Activated CD4-positive, alpha-beta T cell treated with anti-CD3 and anti-CD28 coated beads, Interleukin-2, amount 10 ng/mL, durations not matched to agents 7 days and 5 days (primary cell): ENCODE measurements at places on chromosomes 6 and 20. TPM values are rescaled to one million over a fixed set of nuclear protein-coding genes. Genes with fewer than 3 reads are reported as not detected.

IRF4 gene
- 111 TPM for total RNA-seq

CD24 gene
- total RNA-seq, result 0.31 TPM

MAN1A1 gene
- 10.5 TPM for total RNA-seq

PMEPA1 gene
- 0.72 TPM for total RNA-seq

TMEM170B gene
- total RNA-seq, result 0.81 TPM

CST4 gene
- not detected for total RNA-seq

PRDM13 gene
- total RNA-seq, result not detected

CST7 gene
- 26.7 TPM for total RNA-seq

GSTA1 gene
- total RNA-seq, result not detected

MOG gene
- total RNA-seq, result not detected

NKX2-4 gene
- total RNA-seq, result not detected

GRCh38 chr6:163199371-163199770 is 215.1 kb upstream of the QKI start:
- no peaks in the 10 kb centered on the region for H3K27me3 ChIP-seq
- no peak for DNase-seq
- no peaks in the 10 kb centered on the region for H3K36me3 ChIP-seq
- H3K4me3 ChIP-seq, result no peak overlapping the region
- H3K4me1 ChIP-seq, result no peaks in the 10 kb centered on the region

GRCh38 chr6:160461641-160462040 is 113.5 kb downstream of the SLC22A3 start:
- H3K4me3 ChIP-seq, result peak overlapping the region; percentile 0
- H3K27me3 ChIP-seq, result peaks cover 53% of the 10 kb centered on the region
- peaks cover 45% of the 10 kb centered on the region for H3K36me3 ChIP-seq

- peaks cover 84% of the 10 kb centered on the region for H3K4me1 ChIP-seq
- H3K27ac ChIP-seq, result peak overlapping the region; percentile 89
- peaks cover 35% of the 10 kb centered on the region for H3K36me3 ChIP-seq
These were observed 39.7 kb downstream of the MAP3K5 start for GRCh38 chr6:136752554-136752953.

DNA sequence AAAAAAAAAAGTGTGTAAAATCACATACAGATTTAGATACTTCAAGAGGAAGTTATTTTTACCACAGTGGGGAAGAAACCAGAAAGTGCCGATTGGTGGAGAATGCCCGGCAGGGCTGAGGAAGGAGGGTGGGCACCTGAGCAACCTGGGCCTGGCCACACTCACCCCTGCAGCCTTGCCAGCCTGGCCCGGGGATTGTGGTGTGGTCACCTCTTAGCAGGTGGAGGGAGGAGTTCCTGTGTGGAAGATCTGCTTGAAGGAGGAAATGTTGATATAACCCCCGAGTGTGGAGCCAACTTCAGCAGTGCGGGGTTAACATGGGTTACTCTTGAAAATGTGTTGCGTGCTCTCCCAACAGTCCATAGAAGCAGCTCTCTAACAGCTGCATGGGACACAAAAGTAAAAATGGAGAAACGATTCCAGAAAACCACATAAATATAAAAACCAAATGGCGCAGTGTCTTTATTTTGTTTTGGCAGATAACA is 14.7 kb downstream of the UST start:
- H3K36me3 ChIP-seq, result no peaks in the 10 kb centered on the region
- peak; percentile 47 for DNase-seq
- peaks cover 42% of the 10 kb centered on the region for H3K4me1 ChIP-seq

DNA sequence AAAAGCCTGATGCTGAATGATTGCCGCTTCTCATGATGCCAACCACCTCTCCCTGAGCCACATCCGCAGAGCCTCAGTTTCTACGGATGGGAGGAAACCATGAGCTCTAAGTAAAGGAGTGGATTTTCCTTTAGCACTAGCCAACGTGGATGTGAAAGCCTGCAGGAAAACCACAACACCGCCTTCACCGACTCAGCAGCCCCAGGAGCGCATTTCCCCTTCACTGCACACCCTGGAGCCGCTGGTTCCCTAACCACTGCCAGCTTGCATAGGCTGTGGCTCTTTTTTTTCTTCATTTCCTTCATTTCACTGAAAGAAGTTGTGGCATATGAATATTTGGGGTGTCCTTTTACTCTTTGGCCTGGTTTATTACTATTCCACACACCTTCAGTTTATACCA is 50.5 kb upstream of the SSTR4 start:
- peaks cover 3% of the 10 kb centered on the region for H3K27me3 ChIP-seq
- no peaks in the 10 kb centered on the region for H3K4me1 ChIP-seq
- H3K36me3 ChIP-seq, result no peaks in the 10 kb centered on the region
- no peak for DNase-seq

DNA sequence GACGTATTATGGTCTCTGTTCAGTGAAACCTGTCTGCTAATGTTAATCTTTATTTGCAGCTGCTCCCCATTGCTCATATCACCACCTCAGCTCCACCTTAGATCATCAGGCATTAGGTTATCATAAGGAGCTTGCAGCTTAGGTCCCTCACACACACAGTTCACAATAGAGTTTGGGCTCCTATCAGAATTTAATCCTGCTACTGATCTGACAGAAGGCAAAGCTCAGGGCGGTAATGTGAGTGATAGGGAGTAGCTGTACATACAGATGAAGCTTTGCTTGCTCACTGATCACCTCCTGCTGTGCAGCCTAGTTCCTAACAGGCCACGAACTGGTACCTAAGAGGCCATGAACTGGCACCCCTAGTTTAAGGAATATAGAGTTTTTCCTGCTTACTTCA is 989.7 kb downstream of the EYS start:
- no peaks in the 10 kb centered on the region for H3K36me3 ChIP-seq
- no peaks in the 10 kb centered on the region for H3K4me1 ChIP-seq
- no peak overlapping the region for H3K4me3 ChIP-seq

DNA sequence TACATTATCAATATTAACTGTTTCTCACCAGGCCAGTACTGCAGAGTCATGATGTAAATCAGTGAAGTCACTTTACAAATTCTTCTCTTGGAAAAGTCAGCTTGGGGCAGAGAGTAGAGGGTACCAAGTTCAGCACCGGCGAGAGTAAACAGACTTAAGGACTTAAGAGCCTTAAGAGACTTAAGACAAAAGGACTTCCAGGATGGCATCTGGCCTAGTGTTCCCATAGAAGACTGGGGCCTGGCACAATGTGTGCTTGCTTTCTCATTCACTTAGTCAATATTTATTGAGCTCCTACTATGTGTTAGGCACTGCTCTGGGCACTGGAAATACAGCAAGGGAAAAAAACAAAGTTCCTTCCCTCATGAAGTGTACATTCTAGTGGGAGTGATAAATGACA is 1.4 kb upstream of the SNPH start:
- peaks cover 12% of the 10 kb centered on the region for H3K36me3 ChIP-seq
- H3K27ac ChIP-seq, result peak overlapping the region; percentile 37
- no peaks in the 10 kb centered on the region for H3K27me3 ChIP-seq
- no peak for DNase-seq

- no peaks in the 10 kb centered on the region for H3K27me3 ChIP-seq
- H3K27ac ChIP-seq, result no peak overlapping the region
- no peaks in the 10 kb centered on the region for H3K36me3 ChIP-seq
- DNase-seq, result no peak
- H3K4me3 ChIP-seq, result no peak overlapping the region
These were observed 361.6 kb downstream of the THBS2 start for GRCh38 chr6:168892031-168892430.

GRCh38 chr6:29967379-29968010 is 25.2 kb downstream of the HLA-A start:
- no peaks in the 10 kb centered on the region for H3K36me3 ChIP-seq
- no peak overlapping the region for H3K4me3 ChIP-seq
- H3K27ac ChIP-seq, result peak overlapping the region; percentile 7
- no peak for DNase-seq
- H3K4me1 ChIP-seq, result peaks cover 53% of the 10 kb centered on the region

DNA sequence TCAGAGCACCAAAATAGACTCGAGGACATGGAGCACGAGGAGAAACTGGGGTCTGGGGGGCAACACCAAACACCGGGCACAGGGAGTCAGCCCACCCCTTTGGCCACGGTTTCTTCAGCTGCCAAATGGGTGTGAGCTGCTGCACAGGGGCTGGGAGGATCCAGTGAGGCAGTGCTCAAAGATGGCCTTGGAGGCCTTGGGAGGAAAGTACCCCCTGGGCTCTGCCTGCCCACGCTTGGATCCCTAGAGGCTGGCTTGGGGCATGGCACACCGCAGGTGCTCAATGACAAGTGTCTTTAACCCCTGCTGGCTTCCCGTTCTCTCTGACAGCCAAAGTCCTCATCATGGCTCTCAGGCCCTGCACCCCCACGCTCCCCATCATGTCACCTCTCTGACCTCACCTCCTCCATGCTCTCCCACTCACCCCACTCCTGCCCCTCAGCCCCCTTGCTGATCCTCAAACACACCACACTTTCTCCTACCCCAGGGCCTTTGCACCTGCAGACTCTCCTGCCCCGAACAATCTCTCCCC is 190.3 kb downstream of the ANKRD60 start:
- no peak overlapping the region for H3K27ac ChIP-seq
- H3K27me3 ChIP-seq, result peaks cover 7% of the 10 kb centered on the region
- no peak for DNase-seq
- H3K4me3 ChIP-seq, result no peak overlapping the region
- no peaks in the 10 kb centered on the region for H3K4me1 ChIP-seq
- H3K36me3 ChIP-seq, result no peaks in the 10 kb centered on the region

- peaks cover 2% of the 10 kb centered on the region for H3K4me1 ChIP-seq
- H3K36me3 ChIP-seq, result peaks cover 21% of the 10 kb centered on the region
- H3K27me3 ChIP-seq, result no peaks in the 10 kb centered on the region
These were observed 11.1 kb upstream of the FAM209A start for GRCh38 chr20:56513161-56514150.

- peaks cover 34% of the 10 kb centered on the region for H3K27me3 ChIP-seq
- no peak overlapping the region for H3K27ac ChIP-seq
- no peak overlapping the region for H3K4me3 ChIP-seq
- DNase-seq, result no peak
- peaks cover 5% of the 10 kb centered on the region for H3K4me1 ChIP-seq
These were observed 121.0 kb downstream of the MRPL14 start for GRCh38 chr6:44006123-44006871.

- no peak overlapping the region for H3K27ac ChIP-seq
- H3K4me3 ChIP-seq, result no peak overlapping the region
- H3K27me3 ChIP-seq, result peaks cover 21% of the 10 kb centered on the region
- no peaks in the 10 kb centered on the region for H3K36me3 ChIP-seq
- DNase-seq, result no peak
- no peaks in the 10 kb centered on the region for H3K4me1 ChIP-seq
These were observed 14.6 kb downstream of the PDYN start for GRCh38 chr20:1979106-1979778.

DNA sequence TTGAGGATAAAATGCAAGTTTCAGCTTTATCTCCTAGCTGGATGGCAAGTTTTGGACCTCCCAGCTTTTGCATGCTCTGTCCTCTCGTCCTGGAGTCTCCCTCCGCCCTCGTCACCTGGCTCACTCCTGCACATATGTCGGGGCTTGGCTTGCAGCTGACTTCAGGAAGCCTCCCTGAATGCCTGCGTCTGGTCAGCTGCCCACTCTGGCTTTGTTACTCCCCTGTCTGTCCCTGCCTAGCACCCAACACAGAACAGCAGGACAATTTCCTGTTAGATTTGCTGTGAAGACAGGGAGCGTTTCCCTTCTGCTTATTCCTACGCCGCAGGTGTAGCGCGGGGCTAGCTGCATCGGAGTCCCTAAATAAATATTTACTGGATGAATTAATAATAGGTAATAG is 5.4 kb downstream of the JPH2 start:
- H3K27ac ChIP-seq, result no peak overlapping the region
- H3K4me3 ChIP-seq, result no peak overlapping the region
- DNase-seq, result no peak
- H3K27me3 ChIP-seq, result peaks cover 32% of the 10 kb centered on the region
- H3K36me3 ChIP-seq, result no peaks in the 10 kb centered on the region
- no peaks in the 10 kb centered on the region for H3K4me1 ChIP-seq

- peaks cover 12% of the 10 kb centered on the region for H3K4me1 ChIP-seq
- peak; percentile 21 for DNase-seq
- H3K27ac ChIP-seq, result no peak overlapping the region
- H3K4me3 ChIP-seq, result no peak overlapping the region
These were observed 62.6 kb upstream of the PMEPA1 start for GRCh38 chr20:57772349-57772964.

DNA sequence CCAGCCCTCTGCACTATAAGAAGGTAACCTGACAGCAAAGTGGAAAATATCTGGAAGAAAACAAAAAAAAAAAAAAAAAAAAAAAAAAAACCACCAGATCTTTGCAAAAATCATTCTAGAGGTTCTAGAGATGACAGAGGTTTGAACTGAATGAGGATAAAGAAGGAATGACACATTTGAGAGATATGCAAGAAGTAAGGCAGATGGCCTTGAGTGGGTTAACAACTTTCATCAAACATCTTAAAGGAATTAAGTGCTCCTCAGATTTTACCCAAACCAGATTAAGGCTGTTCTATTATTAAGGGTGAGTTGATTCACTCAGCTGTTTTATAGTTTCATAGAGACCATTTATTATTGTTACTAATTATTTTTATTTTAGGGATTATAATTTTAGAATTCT is 62.0 kb downstream of the RSPO3 start:
- DNase-seq, result no peak
- H3K36me3 ChIP-seq, result no peaks in the 10 kb centered on the region
- peaks cover 26% of the 10 kb centered on the region for H3K27me3 ChIP-seq
- no peak overlapping the region for H3K27ac ChIP-seq
- no peak overlapping the region for H3K4me3 ChIP-seq

- no peaks in the 10 kb centered on the region for H3K4me1 ChIP-seq
- DNase-seq, result no peak
- no peak overlapping the region for H3K27ac ChIP-seq
- no peaks in the 10 kb centered on the region for H3K27me3 ChIP-seq
These were observed 526.1 kb upstream of the SPTLC3 start for GRCh38 chr20:12482661-12483060.

DNA sequence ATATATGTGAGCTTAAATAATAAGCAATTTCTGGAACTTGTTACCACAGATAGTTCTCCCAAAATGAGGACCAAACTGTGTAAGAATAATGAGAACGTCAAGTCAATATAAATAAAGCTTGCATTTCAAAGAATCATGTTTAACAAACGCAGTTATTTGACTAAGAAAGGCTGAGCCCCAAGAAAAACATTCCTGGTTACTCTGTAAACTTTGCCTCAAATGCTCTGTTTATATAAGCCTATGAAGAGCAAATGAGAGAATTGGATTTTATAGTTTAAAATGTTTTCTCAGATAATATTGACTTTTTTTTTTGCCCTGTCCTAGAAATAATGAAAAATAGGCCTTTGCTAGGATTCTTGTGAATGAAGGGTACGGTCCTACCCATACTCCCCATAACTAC is 81.3 kb downstream of the C6orf52 start:
- H3K27me3 ChIP-seq, result no peaks in the 10 kb centered on the region
- H3K4me1 ChIP-seq, result no peaks in the 10 kb centered on the region
- no peaks in the 10 kb centered on the region for H3K36me3 ChIP-seq
- H3K27ac ChIP-seq, result no peak overlapping the region
- DNase-seq, result no peak

- no peak overlapping the region for H3K4me3 ChIP-seq
- no peak overlapping the region for H3K27ac ChIP-seq
- H3K36me3 ChIP-seq, result peaks cover 2% of the 10 kb centered on the region
- peaks cover 17% of the 10 kb centered on the region for H3K4me1 ChIP-seq
- DNase-seq, result no peak
These were observed 66.1 kb upstream of the SLC22A16 start for GRCh38 chr6:110542311-110543024.
